ENCODE measurements at places on chromosomes 16 and 17.

GRCh38 chr16:79485020-79485419, 115.5 kb downstream of the MAF start:
- DNase-seq: no peak

GRCh38 chr17:74565126-74565525, 2.2 kb downstream of the CD300H start:
- no peak for DNase-seq

DNA sequence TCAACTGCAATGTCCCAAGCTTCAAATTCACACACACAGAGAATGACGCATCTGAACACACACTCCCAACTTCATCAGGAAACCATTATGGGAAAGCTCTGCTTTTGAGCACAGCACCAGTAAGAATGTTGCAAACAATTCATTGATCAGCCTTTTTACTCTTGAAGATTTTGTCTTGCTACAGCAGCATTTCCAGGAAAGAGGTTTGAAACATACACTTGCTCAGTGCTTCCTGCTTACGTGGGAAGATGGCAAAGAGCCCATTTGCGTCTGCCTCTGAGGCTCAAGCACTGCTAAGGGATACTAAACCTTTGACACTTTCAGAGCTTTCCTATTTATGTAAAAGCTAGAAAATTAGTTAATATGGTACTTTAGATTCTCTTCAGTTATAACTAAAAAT, 77.2 kb upstream of the MON1B start:
- DNase-seq: no peak

DNA sequence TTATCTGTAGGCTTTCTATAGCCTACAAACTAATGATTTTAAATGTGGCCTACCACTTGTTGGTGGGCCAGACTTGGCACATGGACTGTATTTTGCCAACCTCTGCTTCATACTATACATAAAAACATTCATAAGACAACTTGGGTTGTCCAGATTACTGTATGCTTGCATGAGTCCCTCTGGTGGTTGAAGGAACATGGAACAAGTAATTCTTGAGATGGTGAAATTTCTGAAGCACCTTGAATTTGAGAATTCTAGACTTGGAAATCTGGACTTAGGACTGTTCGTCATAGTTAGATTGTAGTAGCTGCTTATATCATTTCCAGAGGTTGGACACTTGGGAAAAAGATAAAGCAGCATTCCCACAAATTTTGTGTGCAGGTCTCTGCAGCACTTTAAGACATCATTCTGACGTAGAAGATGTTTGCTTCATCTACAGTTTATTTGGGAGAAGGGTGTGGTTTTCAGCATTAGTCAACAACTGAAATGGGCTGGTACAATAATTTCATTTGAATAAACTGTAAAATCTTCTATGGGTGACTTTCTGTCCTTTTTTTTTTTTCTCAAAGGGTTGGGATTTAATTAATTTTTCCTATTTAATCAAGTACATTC, 31.2 kb downstream of the NFATC3 start:
- no peak for DNase-seq

DNA sequence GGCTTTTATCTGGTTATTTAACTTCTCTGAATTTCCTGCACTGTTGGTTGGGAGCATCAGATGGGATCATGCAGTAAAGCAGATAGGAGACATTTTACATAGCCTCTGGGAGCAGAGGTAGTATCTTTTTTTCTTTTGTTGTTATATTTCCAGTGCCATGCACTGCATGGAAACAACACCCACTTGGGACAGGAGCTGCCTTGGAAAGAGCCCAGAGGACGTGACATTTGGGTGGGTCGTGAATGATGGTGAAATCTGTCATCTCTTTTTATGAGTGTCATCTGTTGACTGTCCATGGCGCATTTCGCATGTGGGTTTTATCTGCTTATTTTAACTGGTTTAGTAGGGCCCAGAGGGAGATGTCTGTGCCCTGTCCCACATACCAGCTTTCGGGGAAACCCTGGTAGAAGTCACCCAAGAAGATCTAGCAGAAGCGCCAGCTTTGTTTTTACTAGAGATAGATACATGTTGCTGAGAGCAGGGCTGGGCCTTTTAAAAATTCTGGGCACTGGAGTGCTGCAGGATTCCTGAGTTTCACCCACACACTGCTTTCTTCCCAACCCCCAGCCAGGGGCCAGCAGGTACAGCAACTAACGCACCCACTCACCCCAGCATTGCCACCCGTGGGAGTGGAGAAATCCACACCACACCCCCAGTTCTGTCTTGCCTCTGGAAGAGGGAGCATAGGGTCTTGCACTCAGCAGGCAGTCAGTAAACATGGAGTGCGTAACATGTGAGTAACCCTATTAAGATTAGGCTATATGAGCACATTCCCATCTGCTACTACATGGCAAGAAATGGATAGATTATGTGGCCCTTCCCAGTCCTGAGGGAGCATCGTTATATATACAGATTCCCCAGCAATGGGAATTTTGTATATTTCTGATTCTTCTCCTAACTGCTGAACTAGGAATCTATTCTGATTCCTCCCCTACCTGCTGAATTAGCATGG, 8.4 kb upstream of the TERF2 start:
- DNase-seq: no peak

DNA sequence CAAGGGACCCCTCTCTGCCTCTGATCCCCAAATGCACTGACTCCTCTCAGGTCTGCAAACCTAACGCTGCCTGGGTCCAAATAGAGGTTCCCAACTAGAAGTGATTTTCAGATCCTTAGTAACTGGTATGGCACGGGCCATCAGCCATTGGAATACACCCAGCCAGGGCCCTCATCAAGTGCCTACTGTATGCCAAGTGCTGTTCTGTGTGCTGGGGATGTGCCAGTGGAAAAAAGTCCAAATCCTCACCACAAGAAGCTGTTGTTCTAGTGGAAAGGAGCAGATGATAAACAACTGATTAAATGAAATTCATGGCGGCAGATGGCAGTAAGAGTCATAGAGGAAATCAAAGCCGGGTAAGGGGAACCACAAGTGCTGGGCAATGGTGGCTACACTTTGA, 57.2 kb upstream of the MED9 start:
- DNase-seq: no peak

- no peak for DNase-seq
Observed at GRCh38 chr16:11093572-11094074, 149.3 kb downstream of the CLEC16A start.

GRCh38 chr17:28720247-28720996, 637 bp downstream of the RPL23A start:
- DNase-seq: no peak

GRCh38 chr17:82642022-82642421, 6.2 kb downstream of the WDR45B start:
- no peak for DNase-seq

DNA sequence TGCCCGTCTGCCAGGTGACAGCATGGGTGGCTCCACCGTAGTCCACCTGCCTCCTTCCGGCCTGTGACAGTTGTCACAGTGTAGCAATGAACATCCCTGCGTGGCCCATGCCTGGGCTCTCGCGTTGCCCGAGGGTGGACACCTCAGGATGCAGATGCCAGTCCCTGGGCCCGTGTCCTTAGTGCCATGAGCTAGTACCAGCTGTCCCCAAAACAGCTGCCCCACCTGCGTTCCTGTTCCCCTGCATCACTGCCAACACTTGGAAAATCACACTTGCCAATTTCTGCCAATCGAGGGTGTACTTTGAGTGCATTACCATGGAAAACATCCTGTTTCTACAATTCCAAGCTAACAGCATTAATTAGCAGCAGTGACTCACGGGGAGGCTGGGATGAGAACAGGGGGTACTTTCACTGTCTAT, 9.0 kb upstream of the C16orf95 start:
- no peak for DNase-seq

- DNase-seq: no peak
Observed at GRCh38 chr17:17782523-17783115, 54.2 kb downstream of the SREBF1 start.

- no peak for DNase-seq
Observed at GRCh38 chr17:4249452-4250029, 14.2 kb downstream of the ANKFY1 start.

GRCh38 chr16:56634715-56635440, 2.4 kb downstream of the MT1M start:
- DNase-seq: no peak

GRCh38 chr16:53449816-53450517, 15.7 kb downstream of the RBL2 start:
- no peak for DNase-seq

GRCh38 chr16:3014971-3015370, 2.2 kb downstream of the CLDN9 start:
- DNase-seq: peak; percentile 4

- peak; percentile 82 for DNase-seq
Observed at GRCh38 chr17:75783069-75783783, 1.4 kb upstream of the UNK start.

GRCh38 chr17:39634384-39634871, 2.5 kb upstream of the STARD3 start:
- DNase-seq: no peak

GRCh38 chr16:67243481-67243880, 3.8 kb downstream of the FHOD1 start:
- no peak for DNase-seq

- peak; percentile 25 for DNase-seq
Observed at GRCh38 chr17:50214976-50215760, 13.7 kb upstream of the COL1A1 start.

GRCh38 chr16:31487071-31487719, 4.3 kb downstream of the SLC5A2 start:
- DNase-seq: no peak

DNA sequence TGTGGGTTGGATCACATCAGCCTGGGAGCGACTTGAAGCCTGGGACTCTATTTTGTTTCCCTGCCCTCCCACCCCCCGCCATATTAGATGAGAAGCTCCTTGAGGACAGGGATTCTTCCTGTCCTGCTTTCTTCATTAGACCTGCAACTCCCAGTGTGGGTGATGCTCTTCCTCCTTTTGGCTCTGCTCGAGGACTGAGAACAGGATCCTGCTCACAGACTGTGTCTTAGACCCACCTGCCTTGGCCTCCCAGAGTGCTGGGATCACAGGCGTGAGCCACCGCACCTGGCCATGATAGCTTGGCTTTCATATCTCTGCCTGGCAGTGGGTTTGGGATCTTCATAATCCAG, 21.5 kb upstream of the TNS4 start:
- DNase-seq: no peak
